ENCODE measurements at places on chromosomes 6 and 20.
A peak's percentile ranks its signal among the peaks of the same experiment; 100 is the strongest.

- DNase-seq, result peak; percentile 74
These were observed 178.7 kb downstream of the TAF4 start for GRCh38 chr20:61886721-61887595.

DNA sequence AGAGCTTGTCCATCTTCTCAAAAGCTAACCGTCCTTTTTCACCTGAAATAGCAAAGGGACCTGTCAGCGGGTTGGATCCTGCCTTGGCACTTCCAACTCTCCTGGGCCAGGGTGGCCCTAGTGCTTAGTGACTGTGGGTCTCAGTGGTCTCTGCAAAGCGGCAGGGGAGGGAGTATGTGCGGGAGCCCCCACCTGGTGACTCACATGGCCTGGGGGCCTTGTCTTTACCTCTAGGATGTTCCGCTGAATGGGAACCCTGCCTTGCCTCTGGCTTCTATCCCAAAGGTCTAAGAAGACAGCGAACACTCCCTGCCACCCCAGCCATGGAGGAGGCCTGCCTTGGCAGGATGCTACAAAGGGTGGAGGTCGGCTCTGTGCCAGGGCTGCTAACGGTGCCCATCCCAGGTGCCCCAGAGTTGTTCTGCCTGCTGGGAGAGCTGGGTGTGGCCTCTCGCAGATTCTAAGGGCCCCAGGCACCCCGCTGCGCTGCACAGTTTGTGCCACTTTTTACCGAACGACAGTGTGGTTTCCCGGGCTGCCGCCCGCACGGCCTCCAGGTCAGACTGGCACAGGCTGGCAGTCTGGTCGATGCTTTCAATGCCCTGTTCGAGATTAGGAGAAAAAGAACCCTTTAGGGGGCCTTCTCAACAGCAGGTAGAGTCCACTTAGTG lies 77.2 kb downstream of the PTPN1 start:
- no peak for DNase-seq

- no peak for DNase-seq
These were observed 9.0 kb downstream of the MRAP2 start for GRCh38 chr6:84042603-84043002.

- DNase-seq, result peak; percentile 43
These were observed 466.5 kb upstream of the RNF217 start for GRCh38 chr6:124495665-124496190.

DNA sequence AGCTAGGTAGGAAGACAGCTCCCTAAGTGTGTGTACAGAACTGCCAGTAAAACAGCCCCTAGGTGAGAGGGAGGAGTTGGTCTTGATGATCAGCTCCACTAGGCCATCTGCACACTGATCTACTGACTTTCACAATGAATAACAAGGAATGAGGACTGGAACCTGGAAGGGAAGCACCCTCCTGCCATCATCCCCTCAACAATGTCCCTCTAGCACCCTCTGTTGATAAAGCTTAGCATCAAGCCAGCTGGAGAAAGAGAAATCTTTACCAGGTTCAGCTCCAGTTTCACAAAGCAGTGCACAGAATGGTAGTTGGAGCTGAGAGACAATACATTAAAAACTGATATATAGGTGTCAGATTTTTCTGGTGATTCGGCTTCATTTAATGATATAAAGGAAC lies 57.2 kb upstream of the IRAK1BP1 start:
- DNase-seq, result peak; percentile 45

DNA sequence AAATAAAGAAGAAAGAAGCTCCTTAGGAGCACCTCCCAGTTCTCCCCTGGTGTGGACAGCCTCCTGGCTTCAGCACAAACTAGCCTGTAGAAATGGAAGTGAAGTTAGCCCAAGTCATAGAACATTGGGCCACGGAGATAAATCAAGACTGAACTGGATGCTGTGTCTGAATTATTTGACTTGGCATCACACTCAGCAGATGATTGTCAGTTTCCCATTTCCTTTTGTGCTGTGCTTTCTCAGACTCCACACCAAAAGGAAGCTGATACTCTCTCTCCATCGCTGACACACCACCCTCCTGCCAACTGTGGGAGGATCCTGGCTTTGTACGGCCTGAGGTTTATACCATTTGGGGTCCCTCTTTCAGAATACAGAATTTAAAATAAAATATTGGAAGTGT lies 209.8 kb downstream of the TFAP2A start:
- no peak for DNase-seq

DNA sequence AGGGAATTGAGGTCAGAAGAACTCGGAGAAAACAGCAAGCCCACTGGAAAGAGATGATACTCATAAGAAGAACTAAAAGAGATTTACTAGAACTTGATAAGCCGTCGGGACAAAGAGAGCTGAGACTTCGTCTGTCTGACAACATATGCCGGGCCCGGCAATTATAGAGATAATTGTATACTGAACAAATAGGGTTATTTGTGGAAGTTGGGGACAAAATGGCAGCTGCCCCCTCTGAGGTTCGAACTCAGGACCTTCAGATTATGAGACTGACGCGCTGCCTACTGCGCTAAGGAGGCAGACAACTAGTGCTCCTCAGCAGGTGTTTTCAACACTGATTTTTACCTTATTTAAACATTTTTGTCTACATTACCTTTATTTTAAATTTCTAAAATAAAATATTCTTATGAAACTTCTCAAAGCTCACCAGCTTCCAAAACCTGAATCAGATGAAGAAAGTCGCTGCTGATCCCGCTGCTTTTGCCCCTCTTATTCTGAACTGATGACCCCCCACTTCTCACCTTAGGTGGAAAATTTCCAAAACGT lies 29.3 kb upstream of the TRIM27 start:
- peak; percentile 87 for DNase-seq

GRCh38 chr6:108711826-108712225 lies 136.4 kb upstream of the ARMC2 start:
- no peak for DNase-seq

- DNase-seq, result peak; percentile 24
These were observed 35.2 kb upstream of the HLA-G start for GRCh38 chr6:29792123-29793035.

DNA sequence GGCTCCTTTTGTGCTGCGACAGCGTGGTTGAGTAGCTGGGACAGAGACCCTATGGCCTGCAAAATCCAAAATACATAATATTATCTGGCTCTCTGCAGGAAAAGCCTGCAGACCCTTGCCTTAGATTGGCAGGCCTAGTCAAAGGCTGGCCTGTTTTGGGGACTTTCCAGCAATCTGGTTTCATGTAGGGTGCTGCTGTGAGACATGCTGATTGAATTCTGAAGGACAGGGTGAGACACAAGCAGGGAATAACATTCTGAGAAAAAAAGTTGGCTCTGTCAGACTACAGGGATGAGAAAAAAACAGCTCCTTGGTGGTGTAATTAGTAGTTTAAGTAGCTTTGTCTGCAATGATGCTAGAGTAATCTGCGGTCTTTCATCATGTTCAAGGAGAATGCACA lies 402.7 kb upstream of the AGPAT4 start:
- no peak for DNase-seq

GRCh38 chr6:110529355-110529754 lies 52.9 kb upstream of the SLC22A16 start:
- DNase-seq, result peak; percentile 47

- DNase-seq, result no peak
These were observed 61.9 kb upstream of the RPS6KA2 start for GRCh38 chr6:166688901-166689300.

- DNase-seq, result peak; percentile 68
These were observed 119.7 kb downstream of the ADGRG6 start for GRCh38 chr6:142421285-142422117.

- DNase-seq, result peak; percentile 34
These were observed 12.1 kb downstream of the PTCHD4 start for GRCh38 chr6:48098923-48099322.

DNA sequence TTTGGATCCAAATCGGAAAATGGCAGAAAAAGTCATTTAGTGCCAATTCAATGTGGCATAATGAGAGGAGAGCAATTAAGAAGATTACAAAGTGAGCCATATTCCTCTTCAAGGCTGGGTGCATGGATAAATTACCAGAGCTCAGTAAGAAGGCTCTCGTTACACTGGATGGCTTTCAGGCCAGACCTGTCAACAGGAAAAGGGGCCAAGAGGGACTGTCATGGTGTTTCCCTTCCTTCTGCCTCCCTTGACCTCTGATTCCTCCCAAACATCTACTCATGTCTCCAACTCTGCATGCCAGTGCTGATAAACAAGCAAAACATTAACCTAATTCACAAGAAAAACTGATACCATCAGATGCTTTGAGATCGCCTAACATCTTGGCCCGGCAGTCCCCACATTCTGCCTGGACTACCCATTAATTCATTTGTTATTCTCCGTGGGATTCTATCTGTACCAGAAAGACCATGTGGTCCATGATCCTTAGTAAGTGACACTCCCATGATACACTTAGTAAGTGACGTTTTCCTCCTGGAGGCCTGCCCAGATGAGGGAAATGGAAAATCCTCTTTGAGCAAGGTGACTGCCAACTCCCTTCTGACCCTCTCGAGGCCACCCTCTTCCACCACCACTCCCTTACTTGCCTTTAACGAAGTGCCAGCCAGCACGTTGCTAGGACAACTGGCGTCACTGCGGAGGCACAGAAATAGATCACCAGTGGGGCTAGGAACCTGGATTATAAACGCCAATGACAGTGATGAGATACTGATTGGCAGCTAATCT lies 239.2 kb downstream of the GMPR start:
- DNase-seq, result no peak

GRCh38 chr20:3000852-3001523 lies 42.4 kb upstream of the GNRH2 start:
- DNase-seq, result peak; percentile 76

- no peak for DNase-seq
These were observed 80.8 kb upstream of the BEND3 start for GRCh38 chr6:107196152-107196551.

GRCh38 chr20:36628076-36628475 lies 17.9 kb downstream of the SLA2 start:
- no peak for DNase-seq

DNA sequence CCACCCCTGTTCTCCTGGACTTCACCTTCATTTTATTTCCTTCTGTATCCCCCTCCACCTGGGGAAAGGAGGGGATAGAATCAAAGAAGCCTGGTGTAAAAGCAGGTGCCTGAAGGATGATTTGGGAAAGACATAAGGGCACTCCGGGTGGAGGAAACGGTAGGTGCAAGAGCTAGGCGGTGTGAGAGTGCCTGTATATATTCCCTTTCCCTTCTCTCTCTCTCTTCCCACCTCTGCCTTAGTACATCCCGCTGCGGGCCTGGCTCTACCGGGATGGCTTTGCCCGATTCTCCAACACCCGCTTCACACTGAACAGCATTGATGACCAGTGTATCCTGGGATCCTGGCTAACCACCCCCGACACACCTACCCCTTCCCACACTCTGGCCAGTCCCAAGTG lies 26.2 kb downstream of the PDRG1 start:
- DNase-seq, result no peak

- no peak for DNase-seq
These were observed 143.7 kb downstream of the TENT5A start for GRCh38 chr6:81608776-81609175.

All from A673 (cell line).